ENCODE measurements at places on chromosomes 1 and 21.

DNA sequence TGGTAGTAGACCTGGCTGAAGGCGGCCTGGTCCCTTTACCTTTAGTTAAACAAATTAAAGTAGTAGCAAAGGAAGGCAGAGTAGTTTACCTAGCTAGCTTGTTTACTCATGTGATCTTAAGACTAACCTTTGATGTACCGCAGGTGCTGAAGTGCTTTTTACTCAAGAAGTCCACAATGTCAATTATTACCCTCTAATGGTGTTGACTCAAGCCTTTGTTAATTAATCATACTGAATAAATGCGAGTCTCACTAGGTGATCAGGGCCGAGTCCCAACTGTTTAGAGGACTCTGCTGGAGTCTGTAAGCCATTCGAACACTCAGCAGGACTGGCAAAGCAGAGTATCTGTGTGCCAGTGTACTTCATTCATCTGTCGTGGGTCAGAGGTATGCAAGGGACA lies 381.1 kb upstream of the NCAM2 start:
- peak; percentile 40 for DNase-seq

DNA sequence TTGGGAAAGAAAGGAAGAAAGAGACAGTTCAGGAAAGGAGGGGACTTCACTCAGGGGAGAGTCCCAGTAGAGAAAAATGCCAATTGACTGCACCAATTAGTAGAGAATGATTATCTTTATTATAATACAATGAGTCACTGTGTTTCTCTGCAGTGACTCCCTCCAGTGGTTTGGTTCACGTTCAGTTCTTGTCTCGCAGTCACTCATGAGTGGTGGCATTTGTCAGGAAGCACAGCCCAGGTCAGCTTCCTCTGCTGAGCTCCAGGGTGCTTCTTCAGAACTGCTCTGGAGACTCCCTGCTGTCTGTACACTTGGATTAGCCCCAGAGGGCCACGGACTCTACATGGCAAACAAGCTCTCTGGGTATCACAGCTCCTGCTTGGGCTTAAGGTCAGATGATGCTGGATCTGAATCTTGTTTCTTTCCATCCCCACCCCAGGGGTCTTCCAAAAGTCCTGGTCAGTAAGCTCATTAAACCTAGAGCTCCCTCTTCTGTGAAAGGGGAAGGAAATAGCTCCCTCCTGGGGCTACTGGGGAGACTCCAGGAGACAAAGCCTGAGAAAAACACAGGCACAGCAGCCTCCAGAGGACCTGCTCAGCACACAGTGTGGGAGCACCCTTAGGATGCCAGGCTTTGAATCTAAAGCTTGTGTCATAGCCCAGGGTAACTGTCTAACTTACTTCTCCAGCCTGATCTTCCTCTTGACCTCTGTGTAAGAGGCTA lies 619.0 kb downstream of the AJAP1 start:
- no peak for DNase-seq

- DNase-seq, result no peak
Observed at GRCh38 chr1:246270236-246270635, 236.8 kb downstream of the SMYD3 start.

GRCh38 chr1:166721145-166721544 lies 118.1 kb upstream of the POGK start:
- DNase-seq, result no peak
